ENCODE measurements at places on chromosomes 4 and X.

DNA sequence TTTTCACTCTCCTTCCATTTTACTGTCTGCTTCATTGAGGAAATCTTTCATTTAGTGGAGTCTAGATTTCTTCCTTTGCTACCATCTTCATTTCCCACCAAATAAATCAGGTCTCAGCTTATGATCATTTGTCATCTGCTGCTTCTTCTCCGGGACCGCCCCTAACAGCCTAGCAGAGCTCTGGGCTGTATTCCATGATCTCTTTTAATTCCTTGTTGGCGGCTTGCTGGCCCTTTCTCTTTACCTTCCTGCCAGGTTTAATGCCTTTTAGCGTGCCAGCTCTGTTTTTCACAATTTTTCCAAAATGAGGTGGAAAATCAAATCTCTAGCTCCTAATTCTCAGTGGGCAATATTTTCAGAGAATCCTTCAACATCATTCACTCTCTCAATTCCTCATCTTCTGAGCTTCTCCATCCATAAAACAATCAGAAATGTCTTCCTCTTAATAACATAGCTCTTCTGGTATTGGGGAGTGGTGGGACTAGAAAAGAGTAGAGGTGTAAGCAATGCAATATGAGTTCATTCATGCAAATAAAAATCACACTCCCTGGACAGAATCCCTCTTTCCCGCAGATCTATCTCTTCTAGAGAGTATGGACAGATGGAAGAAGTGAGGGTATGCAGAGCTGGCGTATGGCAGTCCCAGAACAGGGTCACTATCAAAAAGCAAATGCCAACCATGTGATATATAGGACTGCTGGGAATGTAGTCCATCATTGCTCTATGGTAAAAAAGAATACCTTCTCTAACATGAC lies 491.3 kb downstream of the KCNIP4 start:
- DNase-seq, result no peak

GRCh38 chr4:988726-989721 lies 2.2 kb downstream of the IDUA start:
- no peak for DNase-seq

- no peak for DNase-seq
Measured at GRCh38 chr4:156837625-156838345, 133.8 kb downstream of the PDGFC start.

DNA sequence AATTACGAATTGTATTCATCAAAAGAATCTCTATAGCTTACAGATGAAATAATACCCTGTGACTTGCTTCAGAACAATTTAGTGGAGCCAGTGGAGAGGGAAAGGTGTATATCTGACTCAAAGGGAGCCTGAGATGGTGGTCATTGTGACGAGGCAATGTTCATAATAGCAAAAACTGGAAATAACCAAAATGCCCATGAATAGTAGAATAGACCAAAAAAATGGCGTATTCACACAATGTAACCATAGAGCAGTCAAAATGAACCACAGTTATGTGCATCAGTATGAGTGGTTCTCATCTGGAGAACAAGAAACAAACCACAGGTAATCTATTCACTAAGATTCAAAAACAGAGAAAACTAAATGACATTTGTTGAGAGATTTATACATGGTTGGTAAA lies 125.3 kb upstream of the CLNK start:
- no peak for DNase-seq

- no peak for DNase-seq
Measured at GRCh38 chr4:102625232-102625930, 124.2 kb downstream of the NFKB1 start.

- DNase-seq, result no peak
Measured at GRCh38 chrX:109684136-109684535, 48.9 kb downstream of the ACSL4 start.

DNA sequence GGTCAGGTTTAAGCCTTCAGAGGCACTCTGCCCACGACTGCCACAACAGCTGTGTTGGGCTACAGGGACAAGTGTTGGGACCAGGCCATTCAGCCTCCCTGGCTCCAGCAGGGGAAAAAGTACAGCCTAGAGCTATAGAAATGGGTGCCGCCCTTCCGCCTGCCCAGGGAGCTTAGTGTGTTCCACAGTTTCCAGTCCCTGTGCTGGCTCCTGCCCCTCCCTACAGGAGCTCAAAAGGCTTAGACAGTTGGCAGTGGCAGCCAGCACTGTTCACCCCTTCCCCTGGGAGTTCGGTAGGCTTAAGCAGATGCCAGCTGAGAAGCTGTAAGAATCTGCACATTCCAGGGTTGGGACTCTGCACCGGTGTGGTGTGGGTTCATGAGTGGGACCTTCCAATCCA lies 408.2 kb upstream of the INTU start:
- no peak for DNase-seq

DNA sequence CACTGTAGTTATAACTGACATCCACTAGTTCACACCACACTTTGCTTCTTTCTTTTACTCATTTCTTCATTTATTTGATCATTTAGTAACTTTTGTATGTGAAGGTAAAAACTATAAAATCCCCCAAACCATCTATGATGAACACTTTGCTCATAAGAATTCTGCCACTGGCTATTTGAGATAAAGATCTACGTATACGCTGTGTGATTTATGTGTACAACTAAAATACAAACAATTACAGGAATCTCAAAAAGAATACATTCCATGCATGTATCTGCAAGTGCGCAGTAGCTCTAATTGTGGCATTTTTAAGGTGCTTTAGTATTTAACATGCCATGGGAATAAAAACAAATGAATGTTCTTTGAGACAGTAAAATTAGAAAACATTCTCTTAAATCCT lies 156.9 kb upstream of the NAP1L5 start:
- DNase-seq, result no peak

DNA sequence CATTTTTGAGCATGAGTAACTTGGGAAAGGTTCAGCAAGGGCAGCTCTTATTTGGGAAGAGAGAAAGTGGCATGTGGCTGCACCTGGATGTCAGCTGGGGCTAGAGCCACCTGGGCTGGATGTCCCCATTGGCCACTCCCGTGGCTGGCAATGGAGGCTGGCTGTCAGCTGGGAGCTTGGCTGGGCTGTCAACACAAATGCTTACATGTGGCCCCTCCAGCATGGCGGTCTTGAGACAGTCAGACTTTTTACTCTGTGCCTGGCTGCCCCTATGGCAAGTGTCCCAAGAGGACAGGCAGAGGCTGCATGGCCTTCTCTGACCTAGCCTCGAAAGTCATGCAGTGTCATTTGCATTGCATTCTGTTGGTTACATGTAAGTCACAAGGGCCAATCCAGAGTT lies 99.6 kb downstream of the FAM53A start:
- DNase-seq, result no peak

- no peak for DNase-seq
Measured at GRCh38 chr4:70849291-70849690, 9.6 kb upstream of the GRSF1 start.

DNA sequence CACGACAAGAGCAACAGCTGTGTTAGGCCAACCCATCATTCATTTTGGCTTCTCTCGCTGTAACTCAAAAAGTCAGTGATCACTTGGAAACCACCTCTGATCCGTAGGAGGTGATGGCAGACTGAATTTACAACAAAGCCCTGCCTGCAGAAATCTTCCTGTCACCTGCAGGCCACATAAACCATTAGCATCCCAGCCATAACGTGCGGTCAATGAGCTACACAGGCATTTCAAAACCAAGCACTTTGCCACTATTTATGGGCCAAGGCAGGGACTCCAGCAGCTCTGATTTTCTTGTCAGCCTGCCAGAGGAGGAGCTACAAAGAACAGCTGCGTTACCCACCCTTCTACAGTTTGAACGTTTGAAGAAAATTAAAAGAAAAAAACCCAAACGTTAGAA lies 228.1 kb upstream of the PPARGC1A start:
- DNase-seq, result no peak

All from stimulated activated CD8-positive, alpha-beta memory T cell treated with anti-CD3 and anti-CD28 coated beads, Interleukin-15, amount 100 ng/mL, for 24 hours (primary cell).